ENCODE measurements at places on chromosomes 5 and 9.

GRCh38 chr5:67495072-67495471, 298.5 kb upstream of the CD180 start:
- no peak for DNase-seq

GRCh38 chr5:141952020-141952419, 6.0 kb downstream of the PCDH12 start:
- no peak for DNase-seq

DNA sequence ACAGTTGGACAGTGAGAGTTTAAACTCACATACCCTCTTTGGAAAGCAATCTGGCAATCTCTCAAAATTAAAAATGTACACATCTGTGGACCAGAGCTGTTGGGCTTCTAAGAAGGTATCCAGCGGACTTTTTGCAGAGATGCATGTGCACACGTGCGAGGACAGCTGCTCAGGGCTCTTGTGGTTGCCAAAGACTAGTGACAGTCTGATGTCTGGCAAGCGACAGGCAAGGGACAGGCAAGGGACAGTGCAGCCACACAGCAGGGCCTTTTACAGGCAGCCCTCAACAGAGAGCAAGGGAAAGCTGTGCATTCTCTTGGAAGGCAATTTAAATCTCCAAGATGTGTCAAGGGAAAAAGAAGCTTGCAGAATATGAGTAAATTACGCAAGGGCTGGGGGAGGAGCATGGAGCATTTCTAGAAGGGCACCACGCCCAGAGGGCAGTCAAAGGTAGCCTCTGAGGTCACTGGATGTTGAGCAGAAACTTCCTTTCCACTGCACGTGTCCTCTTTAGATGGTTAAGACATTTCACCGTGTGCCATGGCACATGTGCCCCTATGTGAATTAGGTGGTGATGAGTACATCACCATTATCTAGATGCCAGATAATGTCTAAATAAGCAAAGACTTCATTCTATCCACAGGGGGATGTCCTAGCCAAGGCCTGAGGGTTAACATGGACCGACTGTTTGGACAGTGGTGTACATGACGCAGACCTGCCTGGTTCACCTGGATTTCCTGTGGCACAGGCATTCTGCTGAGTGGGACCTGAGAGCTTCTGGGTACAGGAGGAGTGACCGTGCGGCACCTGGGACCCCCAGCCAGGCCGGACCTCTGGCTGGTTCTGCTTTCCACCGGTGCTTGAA, 9.1 kb downstream of the GFPT2 start:
- DNase-seq: no peak

GRCh38 chr9:19995619-19996018, 206.8 kb upstream of the SLC24A2 start:
- no peak for DNase-seq

DNA sequence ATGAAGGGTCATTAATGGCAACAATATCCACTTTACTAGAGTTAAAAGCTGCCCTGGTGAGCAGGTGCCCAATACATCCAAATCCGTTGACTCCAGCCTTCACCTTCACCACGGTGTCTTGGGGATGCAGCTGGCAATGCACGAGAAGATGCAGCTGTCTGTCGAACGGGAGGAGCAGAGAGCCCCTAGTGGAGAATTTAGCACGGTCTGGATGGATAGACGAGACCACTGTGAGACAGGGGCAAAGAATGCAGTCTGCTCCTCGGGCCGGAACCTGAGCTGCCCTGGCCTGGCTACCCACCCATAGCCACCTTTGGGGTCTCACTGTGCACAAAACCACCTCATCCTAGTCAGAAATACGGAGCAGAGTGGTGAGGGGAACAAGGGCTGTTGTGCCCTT, 35.1 kb downstream of the ADRA1B start:
- DNase-seq: no peak

DNA sequence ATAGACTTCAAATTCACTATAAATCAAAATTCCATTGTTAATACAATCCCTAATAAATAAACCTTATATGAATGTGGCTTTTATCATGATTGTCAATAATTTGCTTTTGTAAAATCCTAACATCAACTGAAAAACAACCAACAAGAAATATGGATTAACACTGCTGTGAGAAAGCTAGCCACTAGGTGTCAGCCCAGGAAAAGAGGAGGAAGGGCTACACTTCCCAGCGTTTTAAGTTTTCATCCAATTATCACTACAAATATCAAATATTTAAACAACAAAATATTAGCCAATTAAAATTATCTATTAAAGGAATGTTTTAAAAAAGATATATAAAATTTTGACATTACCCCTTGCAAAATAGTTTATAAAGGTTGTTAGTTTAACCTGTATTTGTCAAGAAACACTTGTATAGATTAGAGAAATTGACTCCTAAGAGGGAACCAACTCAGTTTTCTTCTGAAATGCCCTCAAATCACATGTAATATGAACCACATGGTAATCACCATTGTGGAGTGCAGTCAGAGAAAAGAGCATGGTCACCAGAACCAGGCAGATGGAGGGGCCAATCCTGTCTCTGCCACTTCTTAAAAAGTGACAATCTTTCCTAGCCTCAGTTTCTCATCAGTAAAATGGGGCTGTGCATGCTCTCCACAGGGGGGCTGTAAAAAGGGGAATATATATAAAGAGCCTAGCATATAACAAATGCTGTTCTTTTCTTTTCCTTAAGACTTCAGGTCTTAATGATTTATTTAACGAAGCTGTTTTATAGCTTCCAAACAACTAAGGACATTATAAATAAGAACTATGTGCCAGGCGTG, 188.2 kb downstream of the CRB2 start:
- DNase-seq: no peak

DNA sequence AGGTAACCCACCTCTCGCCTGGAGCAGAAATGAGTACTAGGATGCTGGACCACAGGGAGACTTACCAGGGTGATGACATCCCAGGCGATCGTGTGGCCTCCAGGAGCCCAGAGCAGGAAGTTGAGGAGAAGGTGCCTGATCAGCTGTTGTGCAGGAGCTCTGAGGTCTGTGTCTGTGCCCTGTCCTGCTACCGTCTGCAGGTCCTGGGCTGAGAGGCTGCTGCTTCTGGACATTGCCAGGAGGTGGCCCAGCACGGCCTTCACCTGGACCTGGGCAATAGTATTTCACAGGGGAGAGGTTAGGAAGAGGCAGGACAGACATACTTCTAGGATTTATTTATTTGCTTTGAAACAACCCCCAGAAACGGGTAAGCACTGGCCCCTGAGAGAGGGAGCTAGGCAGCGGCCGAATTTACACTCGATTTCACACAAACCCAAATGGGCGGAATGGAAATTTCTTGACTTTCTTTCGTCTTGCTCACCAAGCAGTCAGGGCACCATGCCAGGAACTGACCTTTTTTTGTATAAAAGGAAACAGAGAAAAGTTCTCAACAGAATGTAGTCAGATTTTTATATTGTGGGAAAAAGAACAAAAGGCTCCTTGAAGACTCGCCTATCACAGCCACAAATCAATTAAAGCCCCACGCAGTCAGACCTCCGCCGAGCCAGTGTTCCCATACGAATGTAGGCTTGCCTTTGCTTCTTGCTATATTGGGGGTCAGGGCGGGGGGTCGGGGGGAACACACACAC, 210.3 kb downstream of the FANCC start:
- no peak for DNase-seq

DNA sequence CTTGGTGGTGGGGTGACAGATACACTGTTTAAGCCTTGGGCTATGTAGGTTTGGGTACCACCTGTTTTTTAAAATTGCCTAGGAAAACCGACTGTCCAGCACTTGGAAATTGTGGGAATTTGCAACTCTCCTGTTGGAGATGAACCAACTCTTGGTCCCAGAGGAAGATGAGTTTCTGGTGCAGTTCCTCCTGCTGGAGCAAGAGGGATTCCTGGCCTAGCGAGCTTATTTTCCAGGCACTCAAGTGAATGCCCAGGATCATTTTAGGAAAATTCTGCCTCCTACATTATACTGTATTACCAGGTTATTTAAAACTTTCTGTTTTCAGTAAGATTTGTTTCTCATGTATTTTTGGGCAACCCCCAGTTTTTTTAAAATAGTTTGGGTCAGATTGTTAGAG, 33.7 kb downstream of the AP3S1 start:
- DNase-seq: no peak

GRCh38 chr5:159906463-159906862, 9.8 kb upstream of the ADRA1B start:
- no peak for DNase-seq

DNA sequence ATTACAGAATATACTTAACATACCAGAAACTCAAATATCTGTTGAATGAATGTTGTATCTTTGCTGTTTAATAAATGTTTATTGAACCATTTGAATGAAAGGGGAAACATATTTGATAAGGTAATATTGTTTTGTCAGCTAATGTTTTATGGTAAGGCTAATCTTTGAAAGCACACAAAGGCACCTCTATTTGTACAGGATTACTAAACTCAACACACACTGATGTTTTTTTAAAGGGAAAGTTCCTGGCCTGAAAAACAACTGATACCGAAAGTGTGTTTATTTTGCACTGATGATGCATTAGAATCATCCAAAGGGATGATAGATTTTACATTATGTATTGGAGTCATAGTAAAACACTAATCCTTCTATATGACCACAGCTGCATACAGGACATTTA, 82.5 kb downstream of the ADCY2 start:
- DNase-seq: no peak

DNA sequence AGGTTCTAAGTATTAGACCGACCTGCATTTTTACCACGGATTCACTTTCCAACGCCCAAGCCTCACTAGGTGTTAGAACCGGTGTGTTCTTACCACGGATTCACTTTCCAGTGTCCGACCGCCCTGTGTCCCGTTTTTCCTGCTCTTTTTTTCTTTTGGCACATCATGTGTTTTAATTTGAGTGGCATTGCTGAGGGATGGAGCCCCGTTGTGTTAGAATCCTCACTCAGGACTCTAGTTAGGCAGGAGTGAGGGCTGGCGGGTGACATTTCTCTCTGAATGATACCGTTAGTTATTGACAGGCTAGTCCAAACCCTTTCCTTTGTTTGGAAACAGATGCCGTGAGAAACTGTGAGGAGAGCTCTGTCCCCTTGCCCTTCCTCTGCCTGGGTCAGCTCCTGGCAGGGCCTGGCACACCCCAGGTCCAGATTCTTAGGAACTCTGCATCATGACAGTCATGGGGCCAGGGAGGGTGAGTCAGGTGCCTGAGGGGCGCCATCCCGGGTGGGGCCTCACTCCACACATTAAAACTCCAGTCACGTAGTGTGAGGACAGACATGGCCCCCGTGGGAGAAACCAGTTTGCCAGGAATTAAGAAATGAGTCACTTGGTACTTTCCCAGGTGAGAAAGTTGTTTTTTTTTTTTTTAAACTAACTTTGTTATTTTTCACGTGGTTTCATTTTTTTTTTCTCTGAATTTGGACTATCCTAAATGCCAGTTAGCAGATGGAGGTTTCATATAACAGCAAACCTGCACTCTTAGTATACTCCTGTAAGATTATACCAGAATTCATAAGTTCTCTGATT, 15.8 kb downstream of the EXOC3 start:
- no peak for DNase-seq

- DNase-seq: no peak
Observed at GRCh38 chr5:142326480-142326938, 1.7 kb upstream of the SPRY4 start.

DNA sequence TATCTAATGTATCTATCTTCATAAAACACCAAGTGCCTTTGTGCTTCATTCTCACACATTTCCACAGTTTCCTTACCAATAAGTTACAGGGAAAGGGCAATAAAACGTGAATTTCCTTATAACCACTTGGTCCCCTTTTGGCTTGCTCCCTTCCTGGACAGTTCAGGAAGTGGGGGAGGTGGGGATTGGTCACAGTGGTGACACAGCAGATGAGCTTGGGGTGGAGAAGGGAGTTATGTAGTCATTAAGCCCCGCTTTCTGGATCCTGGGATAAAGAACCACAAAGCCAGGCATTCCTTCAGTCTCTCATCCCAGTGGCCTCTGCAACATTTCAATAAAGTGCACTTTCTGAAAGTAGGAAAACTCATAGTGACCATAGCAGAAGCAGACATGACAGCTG, 47.1 kb upstream of the FYB1 start:
- DNase-seq: no peak
